ENCODE measurements at places on chromosomes 12 and 14.

DNA sequence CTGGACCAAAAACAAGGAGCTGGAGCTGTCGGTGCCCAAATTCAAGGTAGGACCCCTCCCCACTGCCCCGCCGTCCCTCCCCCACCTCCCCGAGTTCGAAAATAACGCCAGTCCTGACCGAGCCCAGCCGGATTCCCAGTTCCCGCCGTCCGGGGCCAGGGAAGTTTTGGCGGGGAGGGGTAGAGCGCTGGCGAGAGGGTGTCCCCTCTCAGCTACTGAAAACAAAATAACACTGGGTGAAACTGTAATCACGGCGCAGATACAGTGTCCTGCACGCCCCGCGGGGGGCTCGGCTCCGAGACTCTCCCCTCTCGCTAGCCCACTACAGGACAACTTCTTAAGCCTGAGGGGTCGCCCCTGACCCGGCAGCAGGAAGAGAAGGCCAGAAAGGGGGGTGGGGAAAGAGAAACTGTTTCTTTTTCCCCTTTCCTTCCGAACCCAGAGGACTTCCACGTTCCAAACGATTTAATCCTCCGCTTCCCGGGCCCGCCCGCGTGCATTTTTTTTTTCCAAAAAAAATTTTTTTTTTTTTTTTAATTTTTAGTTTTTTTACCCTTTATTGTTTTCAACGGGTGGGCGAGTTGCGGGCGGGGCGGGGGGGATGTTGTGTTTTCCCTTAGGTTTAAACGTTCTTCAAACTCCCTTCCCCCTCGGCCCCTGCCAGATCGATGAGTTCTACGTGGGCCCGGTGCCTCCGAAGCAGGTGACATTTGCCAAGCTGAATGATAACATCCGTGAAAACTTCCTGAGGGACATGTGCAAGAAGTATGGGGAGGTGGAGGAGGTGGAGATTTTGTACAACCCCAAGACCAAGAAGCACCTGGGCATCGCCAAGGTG is 1.6 kb downstream of the SETD1B start:
- no peak for DNase-seq

GRCh38 chr14:104798300-104799243 is 2.3 kb upstream of the ZBTB42 start:
- no peak for DNase-seq

- DNase-seq: no peak
Measured at GRCh38 chr14:61839507-61839906, 77.3 kb downstream of the SNAPC1 start.

- DNase-seq: no peak
Measured at GRCh38 chr12:45098766-45099165, 47.9 kb upstream of the DBX2 start.

DNA sequence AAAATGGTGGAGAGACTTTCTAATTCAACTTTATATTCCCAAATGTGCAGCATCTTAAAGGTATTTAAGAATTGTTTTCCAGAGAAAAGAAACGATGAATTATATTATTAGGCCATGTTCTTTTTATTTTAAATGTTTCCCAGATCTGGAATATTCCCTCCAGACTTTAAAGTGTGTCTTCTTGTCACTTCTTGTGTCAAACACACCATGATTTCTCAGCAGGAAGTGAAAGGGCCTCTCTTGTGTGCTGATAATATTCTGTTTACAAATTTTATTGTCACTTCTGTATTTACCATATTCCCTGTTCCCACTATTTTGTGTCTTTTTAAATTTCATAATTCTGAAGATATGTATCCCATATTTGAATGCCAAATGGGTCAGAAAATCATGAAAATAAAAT is 455.0 kb upstream of the FLRT2 start:
- DNase-seq: no peak

- no peak for DNase-seq
Measured at GRCh38 chr14:36713960-36714703, 52.5 kb downstream of the PAX9 start.

DNA sequence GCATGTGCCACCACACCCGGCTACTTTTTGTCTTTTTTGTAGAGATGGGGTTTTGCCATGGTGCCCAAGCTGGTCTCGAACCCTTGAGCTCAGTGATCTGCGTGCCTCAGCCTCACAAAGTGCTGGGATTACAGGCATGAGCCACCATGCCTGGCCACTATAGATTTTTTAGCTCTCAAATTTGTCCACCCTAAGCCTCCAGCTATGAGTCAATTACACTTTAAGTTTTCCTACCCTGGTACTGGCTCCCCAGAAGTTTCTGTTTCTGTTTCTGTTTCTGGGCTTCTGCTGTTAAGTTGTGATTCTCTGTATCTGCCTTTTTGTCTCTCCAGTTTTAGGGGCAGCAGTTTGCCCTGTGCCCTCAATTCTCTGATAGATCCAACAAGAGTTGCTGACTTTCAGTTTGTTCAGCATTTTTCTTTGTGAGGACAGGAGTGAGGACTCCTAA is 4.4 kb upstream of the TINF2 start:
- DNase-seq: no peak

DNA sequence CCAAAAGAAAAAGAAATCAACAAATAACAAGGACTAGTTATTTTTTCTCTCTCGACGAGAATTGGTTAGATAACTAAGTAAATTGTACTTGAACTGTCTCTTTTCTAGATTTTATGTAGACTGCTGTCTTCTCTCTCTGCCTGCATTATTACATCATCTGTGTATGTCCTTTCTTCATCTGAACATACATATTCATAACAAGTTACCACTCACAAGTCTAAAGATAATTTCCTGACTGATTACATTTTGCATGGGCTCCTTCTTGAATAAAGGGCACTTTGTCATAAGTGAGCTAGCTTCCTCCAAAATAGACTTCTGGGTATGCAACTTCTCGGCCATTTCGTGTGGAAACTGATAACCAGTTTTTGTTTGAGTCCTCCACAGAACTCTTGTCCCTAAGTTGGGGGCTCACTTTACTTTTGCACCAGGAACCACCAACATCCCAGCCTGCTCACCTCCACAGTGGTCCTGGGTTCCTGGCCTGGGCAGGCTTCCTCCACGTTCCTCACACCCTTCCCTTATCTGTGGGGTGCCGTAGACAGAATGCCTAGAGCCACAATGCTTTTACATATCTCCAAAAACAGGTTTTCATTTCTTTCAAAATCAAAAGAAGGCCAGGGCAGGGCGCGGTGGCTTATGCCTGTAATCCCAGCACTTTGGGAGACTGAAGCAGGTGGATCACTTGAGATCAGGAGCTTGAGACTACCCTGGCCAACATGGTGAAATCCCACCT is 6.2 kb upstream of the DDX47 start:
- no peak for DNase-seq

DNA sequence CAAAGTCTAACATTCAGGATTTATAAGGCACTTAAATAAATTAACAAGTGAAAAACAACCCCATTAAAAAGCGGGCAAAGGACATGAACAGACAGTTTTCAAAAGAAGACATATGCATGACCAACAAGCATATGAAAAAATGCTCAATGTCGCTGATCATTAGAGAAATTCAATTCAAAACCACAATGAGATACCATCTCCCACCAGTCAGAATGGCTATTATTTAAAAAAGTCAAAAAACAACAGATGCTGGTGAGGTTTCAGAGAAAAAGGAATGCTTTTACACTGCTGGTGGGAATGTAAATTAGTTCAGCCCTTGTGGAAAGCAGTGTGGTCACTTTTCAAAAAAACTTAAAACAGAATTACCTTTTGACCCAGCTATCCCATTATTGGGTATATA is 60.7 kb upstream of the BDKRB2 start:
- no peak for DNase-seq
